ENCODE measurements at places on chromosomes 2 and 18. TPM values are rescaled to one million over a fixed set of nuclear protein-coding genes. Genes with fewer than 3 reads are reported as not detected.

Gene MSGN1
- not detected for total RNA-seq

GRCh38 chr2:1812926-1813325 lies 68.6 kb upstream of the PXDN start:
- DNase-seq = no peak

Gene KIF5C
- total RNA-seq = 23.9 TPM

DNA sequence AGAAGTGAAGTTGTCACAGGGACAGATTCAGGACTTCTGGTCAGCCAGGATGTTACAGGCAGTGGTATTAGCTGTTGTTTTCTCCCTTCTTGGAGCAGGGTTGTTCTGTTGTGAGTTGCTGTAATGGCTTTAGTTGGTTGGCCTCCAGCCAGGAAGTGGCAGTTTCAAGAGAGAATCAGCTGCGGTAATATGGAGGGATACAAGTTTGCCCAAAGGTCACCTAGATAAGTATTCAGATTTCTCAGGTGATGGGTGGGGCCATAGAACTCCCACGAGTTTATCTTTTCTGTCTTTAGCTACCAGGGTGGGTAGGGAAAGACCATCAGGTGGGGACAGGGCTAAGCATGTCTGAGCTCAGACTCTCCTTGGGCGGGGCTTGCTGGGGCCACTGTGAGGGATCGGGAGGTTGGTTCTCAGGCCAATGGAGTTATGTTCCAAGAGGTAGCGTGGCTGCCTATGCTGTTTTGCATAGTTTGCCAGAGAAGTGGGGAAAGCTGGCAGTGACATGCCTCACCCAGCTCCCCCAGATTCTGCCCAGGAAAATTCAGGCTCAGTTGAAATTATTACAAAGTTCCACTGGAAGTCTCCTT lies 640.4 kb upstream of the CHAC2 start:
- no peak for DNase-seq

Gene FRZB
- total RNA-seq = not detected

DNA sequence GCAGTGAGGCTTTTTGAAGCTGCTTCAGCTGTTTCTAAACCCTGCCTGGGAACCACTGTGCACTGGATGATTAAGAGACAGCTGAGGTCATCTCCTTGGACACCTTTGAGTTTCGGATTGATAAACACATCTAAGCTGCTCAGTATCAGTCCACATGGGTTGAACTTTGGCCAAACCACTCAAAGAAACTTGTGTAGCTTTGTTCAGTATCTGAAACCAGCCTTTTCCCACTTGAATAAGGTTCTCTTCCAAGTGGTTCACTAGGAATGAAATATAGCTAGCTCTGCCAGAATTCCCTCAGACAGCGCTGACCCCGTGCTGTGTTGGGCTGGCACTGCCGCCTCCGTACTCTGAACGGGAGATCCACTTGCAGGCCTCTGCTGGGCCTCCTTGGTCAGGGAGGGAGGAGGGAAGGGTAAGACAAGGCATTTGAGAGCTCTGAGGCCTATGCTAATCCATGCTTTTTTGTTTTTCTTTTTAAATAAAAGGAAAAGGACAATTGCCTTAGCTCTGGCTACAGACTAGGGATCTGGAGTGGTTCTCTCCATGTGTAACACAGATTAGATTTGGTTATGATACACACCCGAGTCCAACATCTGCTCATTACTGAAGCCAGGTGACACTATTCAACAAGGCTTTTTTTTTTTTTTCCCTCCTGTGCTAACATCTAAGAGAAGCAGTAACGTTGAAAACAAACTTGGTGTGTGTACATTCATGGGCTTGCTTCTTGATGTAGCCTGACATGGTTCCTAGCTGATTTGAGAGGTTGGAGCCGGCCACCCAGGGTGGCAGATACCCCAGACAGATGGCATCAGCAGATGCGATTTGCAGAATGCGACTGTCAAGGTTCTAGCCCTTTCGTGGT lies 67.7 kb downstream of the NCK2 start:
- DNase-seq = no peak

DNA sequence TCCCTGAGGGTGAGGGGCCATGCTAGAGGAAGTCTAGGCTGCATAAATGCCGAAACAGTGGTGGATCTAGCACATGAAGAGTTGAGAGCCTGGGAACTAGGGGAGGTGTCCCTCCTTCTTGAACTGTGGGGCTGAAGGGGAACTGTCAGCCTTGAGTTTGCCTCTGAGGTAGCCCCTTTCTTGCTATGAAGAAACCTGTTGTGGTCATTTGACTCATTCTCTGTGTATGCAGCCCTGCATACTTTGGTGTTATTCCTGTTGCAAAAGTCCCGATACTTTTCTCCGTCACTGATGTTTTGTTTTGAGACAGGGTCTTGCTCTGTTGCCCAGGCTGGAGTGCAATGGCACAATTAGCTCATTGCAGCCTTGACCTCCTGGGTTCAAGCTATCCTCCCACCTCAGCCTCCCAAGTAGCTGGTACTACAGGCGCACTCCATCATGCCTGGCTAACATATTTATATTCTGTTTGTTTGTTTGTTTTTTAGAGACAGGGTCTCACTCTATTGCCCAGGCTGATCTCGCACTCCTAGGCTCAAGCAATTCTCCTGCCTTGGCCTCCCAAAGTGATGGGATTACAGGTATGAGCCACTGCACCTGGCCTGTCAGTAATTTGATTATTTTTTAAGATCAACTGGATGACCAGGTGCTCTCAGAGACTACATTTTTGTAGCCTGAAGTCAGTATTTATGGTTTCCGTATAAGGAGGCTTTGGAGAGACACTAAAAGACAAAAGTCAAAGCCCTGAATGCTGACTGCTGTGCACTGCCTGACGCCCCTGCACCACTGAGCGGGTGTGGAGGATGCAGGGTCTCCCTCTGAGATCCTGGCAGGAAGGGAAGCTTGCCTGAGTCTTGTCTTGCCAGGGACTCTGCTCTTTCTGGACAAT lies 126.0 kb upstream of the MSH6 start:
- no peak for DNase-seq

DNA sequence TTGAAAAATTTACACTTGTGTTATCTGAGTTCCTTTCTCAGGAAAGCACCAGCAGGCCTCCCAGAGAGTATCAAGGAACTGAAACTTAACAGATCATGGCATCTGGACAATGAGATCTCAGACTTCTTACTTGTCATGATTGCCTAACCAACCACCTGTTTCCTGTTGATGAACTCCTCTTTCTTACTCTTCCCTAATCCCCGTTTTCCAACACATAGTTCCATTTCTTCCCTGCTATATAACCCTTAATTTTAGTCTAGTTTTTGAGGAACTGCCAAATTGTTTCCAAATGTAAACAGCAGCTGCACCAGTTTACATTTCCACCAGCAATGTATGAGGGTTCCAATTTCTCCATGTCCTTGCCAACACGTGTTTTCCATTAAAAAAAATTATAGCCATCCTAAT lies 6.1 kb upstream of the FAM171B start:
- DNase-seq = no peak

Gene TMEM127
- total RNA-seq = 29.3 TPM

GRCh38 chr2:25219621-25220020 lies 51.2 kb upstream of the POMC start:
- no peak for DNase-seq

GRCh38 chr18:38576916-38577315 lies 1011.3 kb upstream of the CELF4 start:
- no peak for DNase-seq

- DNase-seq = peak; percentile 87
Observed at GRCh38 chr2:176454893-176455815, 185.9 kb downstream of the MTX2 start.

- DNase-seq = peak; percentile 65
Observed at GRCh38 chr18:75210274-75211001, at the start of gene TSHZ1. Gene TSHZ1, plus strand, starts transcription at chr18:75210797. Its CDS starts 1,080 bp downstream, at chr18:75211877.

Gene DCAF17
- total RNA-seq = 35.1 TPM

- DNase-seq = no peak
Observed at GRCh38 chr18:59699750-59700534, 2.7 kb upstream of the CCBE1 start.

GRCh38 chr2:200786826-200787225 lies 24.9 kb upstream of the BZW1 start:
- no peak for DNase-seq

GRCh38 chr2:120861576-120862191 lies 126.0 kb downstream of the GLI2 start:
- DNase-seq = no peak

Gene HSPE1
- total RNA-seq = 64.9 TPM

GRCh38 chr18:51739044-51739666 lies 541.7 kb upstream of the MEX3C start:
- DNase-seq = no peak

DNA sequence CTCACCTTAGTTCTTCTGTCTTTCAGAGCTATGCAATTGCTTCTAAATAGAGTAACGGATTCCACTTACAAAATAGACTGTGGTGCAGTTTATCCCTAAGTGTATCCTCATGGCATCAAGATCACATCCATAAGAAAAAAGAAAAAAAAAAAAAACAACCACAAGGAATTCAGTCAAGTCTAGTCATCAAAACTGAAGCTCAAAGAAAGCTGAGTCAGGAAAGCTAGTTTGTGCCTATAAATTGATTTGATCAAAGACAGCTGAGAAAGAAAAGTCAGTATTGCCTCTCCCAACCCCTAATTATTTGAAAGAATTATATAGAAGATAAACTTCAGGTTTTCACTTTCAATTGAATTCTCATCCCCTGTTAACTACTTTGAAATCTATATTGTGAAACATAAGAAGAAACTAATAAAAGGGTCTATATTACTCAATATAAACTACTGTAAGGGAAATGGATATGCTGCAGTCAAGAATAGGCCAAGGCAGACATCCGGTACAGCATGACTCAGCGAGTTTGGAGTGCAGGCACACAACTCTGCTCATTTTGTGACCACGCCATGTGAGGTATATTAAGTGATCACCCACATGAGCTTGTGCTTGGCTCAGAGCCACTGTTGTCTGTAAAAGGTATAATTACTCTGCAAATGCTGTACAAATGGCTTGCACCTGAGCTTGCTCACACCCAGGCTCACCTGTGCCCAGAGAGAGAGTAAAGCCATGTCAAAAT lies 568.1 kb upstream of the CRIM1 start:
- no peak for DNase-seq

Gene PRSS56
- 0.39 TPM for total RNA-seq

- DNase-seq = no peak
Observed at GRCh38 chr2:177741866-177742265, 330.7 kb downstream of the PDE11A start.

Gene LRRC30
- not detected for total RNA-seq

DNA sequence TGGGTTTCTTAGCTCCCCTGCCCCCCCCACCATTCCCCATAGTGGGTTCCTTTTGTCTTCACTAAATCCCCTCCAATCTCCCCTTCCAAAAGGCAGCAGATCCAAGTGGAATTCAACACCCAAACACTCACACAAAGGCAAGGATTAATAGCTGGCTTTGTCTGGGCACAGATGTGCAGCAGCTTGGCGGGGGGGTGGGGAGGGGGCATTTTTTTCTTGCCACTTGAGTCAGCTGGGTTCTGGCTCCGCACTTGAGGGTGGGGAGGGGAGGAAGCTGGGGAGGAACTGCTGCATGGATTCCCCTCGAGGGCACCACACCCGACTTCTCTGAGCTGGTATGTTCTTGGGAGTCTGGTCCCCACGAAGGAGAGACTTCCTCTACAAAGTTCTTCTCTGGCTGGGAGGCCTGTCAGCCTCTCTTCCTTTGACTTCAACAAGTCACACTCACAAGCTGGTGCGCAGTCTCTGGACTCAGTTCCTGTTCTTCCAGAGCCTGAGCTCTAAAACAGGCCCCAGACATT lies 36.0 kb downstream of the SERTAD2 start:
- DNase-seq = no peak

DNA sequence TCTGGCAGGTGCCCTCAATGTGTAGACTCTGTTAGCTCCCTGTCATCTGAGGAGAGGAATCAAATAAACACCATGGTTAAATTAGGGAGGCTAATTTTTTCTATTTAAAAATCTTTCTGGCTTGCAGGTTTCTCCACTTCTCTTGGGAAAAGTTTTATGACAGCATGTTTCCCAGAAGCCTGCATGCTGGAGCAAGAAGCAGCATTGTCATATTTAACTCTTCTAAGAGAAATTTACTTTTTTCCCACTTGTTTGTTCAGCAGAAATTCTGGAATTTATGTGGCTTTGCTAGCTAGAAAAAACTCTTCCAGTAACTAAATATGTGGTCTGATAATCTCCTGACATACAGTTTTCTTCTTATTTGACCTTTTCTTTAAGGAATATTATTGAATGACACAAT lies 230.5 kb downstream of the PARD3B start:
- DNase-seq = no peak

DNA sequence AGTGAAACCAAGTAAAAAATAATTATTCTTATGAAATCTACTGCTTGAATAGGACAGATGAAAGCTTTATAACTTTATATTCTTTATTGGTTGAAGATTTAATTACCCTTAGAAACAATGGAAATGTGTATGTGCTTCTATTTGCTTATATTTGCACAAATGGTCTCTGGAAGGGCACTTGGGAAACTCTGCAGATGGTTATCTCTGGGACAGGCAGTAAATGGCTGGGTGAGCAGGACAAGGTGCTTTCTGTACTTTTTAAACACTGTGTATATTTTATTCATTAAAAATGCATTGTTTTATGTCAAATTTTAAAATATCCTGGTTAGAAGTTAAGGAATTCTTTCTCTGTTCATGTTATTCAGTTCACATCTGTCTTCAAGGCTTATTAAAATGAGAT lies 131.1 kb downstream of the LRRTM4 start:
- no peak for DNase-seq

- peak; percentile 15 for DNase-seq
Observed at GRCh38 chr2:149038442-149039212, at the start of gene LYPD6B. Gene LYPD6B, plus strand, starts transcription at chr2:149038699. Its CDS starts 92,250 bp downstream, at chr2:149130949.

DNA sequence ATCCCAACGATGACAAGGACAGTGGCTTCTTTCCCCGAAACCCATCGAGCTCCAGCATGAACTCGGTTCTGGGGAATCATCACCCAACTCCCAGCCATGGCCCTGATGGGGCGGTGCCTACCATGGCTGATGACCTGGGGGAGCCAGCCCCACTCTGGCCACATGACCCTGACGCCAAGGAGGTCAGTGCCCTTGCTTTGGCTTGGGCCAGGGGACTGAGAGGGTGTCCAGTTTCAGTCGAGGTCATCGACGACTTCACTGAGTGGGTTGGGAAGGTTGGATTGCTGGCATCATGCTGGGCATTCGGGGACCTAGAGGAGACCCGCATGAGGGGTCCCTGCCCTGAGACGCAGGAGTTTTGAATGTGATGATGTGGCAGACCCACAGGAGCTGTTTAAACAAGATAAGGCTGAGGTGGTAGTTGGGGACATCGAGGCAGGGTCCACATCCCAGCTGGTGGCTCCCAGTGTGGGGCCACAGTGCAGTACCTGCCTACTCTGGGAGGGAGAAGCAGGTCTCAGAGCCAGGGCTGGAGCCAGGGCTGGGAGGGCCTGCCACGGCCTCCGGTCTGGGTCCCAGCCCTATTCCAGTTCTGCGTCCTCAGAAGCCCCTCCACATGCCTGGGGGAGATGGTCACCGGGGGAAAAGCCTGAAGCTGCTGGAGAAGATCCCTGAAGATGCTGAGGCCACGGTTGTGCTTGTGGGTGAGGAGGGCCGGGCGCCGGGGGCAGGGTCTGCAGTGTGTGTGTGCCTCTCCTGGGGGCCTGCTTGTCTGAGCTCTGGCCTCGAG lies 6.0 kb downstream of the SLC4A3 start:
- DNase-seq = no peak

DNA sequence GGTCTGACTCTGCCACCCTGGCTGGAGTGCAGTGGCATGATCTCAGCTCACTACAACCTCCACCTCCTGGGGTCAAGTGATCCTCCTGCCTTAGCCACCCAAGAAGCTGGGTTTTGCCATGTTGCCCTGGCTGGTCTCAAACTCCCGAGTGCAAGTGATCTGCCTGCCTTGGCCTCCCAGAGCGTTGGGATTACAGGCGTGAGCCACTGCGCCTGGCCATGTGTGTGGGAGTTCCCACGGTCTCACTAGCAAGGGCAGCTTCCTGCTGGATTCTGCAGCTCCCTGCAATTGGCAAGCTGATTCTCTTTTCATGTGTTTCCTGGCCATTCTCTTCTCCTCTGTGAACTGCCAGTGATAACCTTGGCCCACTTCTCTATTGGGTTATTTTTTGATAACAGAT lies 84.0 kb downstream of the USP40 start:
- no peak for DNase-seq

Gene ZNF804A
- not detected for total RNA-seq
